ENCODE measurements at places on chromosomes 6 and 20.

GRCh38 chr6:40391086-40391485 lies 196.1 kb downstream of the LRFN2 start:
- H3K27ac ChIP-seq: no peak overlapping the region
- H3K36me3 ChIP-seq: no peaks in the 10 kb centered on the region
- peaks cover 36% of the 10 kb centered on the region for H3K27me3 ChIP-seq
- H3K4me3 ChIP-seq: no peak overlapping the region

DNA sequence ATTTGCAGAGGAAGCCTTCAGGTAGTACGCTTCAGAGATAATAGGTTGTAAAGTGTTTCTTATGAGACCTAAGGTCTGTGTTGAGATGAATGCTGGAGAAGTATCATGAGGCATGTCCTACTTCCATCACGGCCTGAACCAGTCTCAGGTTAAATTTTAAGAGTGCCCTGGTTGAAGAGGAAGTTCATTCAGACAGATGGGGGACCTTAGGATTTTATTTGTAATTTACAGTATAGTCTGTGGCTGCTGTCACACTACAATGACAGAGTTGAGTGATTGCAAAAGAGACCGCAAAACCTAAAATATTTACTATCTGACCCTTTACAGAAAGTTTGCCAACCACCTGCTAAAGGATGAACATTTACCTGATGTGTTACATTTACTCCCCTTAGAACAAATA lies 70.9 kb downstream of the UST start:
- peaks cover 3% of the 10 kb centered on the region for H3K36me3 ChIP-seq
- H3K4me1 ChIP-seq: peaks cover 20% of the 10 kb centered on the region
- DNase-seq: no peak
- no peaks in the 10 kb centered on the region for H3K27me3 ChIP-seq
- no peak overlapping the region for H3K27ac ChIP-seq
- H3K4me3 ChIP-seq: no peak overlapping the region

GRCh38 chr6:1689141-1689540 lies 79.4 kb downstream of the FOXC1 start:
- DNase-seq: no peak
- H3K27me3 ChIP-seq: no peaks in the 10 kb centered on the region

GRCh38 chr6:35686436-35686835 lies 2.3 kb downstream of the FKBP5 start:
- no peak overlapping the region for H3K4me3 ChIP-seq
- H3K27me3 ChIP-seq: no peaks in the 10 kb centered on the region
- DNase-seq: no peak
- peaks cover 15% of the 10 kb centered on the region for H3K4me1 ChIP-seq
- no peaks in the 10 kb centered on the region for H3K36me3 ChIP-seq

DNA sequence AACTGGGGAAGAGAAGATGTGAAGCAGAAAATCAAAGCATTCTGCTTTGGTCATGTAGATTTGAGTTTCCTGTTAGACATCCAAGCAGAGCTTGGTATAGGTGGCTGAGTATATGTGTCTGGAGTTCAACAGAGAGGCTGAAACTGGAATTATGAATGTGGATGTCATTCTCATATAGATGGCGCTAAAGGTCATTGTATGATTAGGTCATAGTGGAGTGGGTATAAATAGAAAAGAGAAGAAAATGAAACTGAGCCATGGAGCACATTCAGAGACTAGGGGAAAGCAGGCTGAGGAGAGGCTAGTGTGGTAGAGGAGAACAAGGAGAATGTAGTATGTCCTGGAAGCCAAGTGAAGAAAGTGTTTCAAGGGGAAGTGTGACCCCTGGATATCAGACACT lies 295.6 kb upstream of the PLN start:
- no peaks in the 10 kb centered on the region for H3K27me3 ChIP-seq
- no peak overlapping the region for H3K27ac ChIP-seq
- H3K36me3 ChIP-seq: peaks cover 6% of the 10 kb centered on the region
- H3K4me1 ChIP-seq: peaks cover 12% of the 10 kb centered on the region
- DNase-seq: no peak
- no peak overlapping the region for H3K4me3 ChIP-seq

- no peaks in the 10 kb centered on the region for H3K36me3 ChIP-seq
- H3K27me3 ChIP-seq: no peaks in the 10 kb centered on the region
- no peak for DNase-seq
These were observed 287.1 kb downstream of the GMDS start for GRCh38 chr6:1958257-1958656.

- DNase-seq: no peak
- peaks cover under 1% of the 10 kb centered on the region for H3K36me3 ChIP-seq
- H3K4me1 ChIP-seq: peaks cover 34% of the 10 kb centered on the region
- peaks cover 81% of the 10 kb centered on the region for H3K27me3 ChIP-seq
- H3K4me3 ChIP-seq: no peak overlapping the region
- no peak overlapping the region for H3K27ac ChIP-seq
These were observed 206.6 kb downstream of the DLL1 start for GRCh38 chr6:170084166-170084730.

- no peaks in the 10 kb centered on the region for H3K27me3 ChIP-seq
- no peak overlapping the region for H3K4me3 ChIP-seq
- H3K4me1 ChIP-seq: peaks cover 50% of the 10 kb centered on the region
- no peak for DNase-seq
- peak overlapping the region; percentile 2 for H3K27ac ChIP-seq
These were observed 180.2 kb upstream of the CCN2 start for GRCh38 chr6:132131351-132131750.

GRCh38 chr6:36033935-36034334 lies 6.3 kb downstream of the MAPK14 start:
- no peak overlapping the region for H3K4me3 ChIP-seq
- H3K4me1 ChIP-seq: peaks cover 27% of the 10 kb centered on the region
- H3K27me3 ChIP-seq: no peaks in the 10 kb centered on the region

DNA sequence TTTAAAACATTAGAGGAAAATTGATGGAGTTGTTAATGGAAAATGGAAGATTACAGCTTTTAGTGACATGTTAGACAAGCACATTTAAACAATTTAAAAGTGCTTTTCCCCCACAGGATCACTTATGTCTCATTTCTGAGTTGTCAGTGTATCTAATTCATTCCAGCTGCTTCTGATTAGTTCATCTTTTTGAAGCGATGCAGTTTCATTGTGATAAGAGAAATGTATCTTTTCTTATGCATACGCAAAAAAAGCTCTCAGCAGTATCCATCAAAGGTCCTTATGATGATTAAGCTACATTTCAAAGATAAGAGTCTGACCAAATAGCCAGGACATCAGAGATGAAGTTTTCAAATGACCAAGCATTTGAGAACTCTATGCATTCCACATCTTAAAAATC lies 572.6 kb upstream of the SYNCRIP start:
- H3K36me3 ChIP-seq: no peaks in the 10 kb centered on the region
- DNase-seq: no peak
- H3K4me3 ChIP-seq: no peak overlapping the region
